ENCODE measurements at places on chromosomes 2 and 18.
A peak's percentile ranks its signal among the peaks of the same experiment; 100 is the strongest.

DNA sequence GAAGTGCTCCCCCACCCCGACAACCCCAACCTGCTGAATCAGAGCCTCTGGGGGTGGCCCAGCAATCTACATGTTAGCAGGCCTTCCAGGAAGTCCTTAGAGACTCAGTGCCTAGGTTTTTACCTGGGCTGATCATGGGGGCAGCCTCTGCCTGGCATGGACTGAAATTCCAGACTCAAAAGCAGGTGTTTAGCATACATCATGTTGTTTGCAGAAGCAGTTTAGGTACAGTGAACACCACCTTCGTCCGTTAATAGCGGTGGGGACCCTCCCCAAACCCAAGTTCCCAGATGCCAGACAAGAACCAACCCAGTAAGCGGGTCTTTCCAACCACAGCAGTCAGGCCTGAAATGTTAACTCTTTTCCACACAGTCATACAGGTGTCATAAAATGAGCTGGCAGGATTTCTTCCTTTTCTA is 26.4 kb upstream of the GALR1 start:
- DNase-seq, result no peak
- no peaks in the 10 kb centered on the region for H3K27me3 ChIP-seq
- no peaks in the 10 kb centered on the region for H3K4me1 ChIP-seq
- no peaks in the 10 kb centered on the region for H3K36me3 ChIP-seq

DNA sequence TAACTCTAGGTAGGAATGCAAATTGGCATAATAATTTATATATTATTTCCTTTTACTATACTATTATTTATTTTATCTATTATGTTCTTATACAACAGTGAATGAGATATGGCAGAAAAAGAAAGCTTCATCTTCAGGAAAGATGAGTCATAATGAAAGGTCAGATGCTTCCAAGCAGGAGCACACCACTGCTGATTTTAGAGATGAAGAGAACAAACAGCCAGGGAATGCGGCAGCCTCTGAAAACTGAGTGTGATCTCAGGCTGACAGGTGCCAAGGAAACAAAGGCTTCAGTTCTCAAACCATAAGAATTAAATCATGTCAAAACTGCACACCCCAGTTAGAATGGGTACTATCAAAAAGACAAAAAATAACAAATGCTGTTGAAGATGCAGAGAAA is 149.0 kb downstream of the CCDC178 start:
- DNase-seq, result no peak
- H3K36me3 ChIP-seq, result no peaks in the 10 kb centered on the region
- H3K4me3 ChIP-seq, result no peak overlapping the region
- H3K4me1 ChIP-seq, result no peaks in the 10 kb centered on the region
- H3K27ac ChIP-seq, result no peak overlapping the region

- no peaks in the 10 kb centered on the region for H3K36me3 ChIP-seq
- H3K4me1 ChIP-seq, result peaks cover 5% of the 10 kb centered on the region
- no peak for DNase-seq
- no peak overlapping the region for H3K27ac ChIP-seq
Observed at GRCh38 chr2:105610576-105611332, 134.0 kb upstream of the NCK2 start.

- no peaks in the 10 kb centered on the region for H3K27me3 ChIP-seq
- no peaks in the 10 kb centered on the region for H3K4me1 ChIP-seq
- DNase-seq, result no peak
- H3K4me3 ChIP-seq, result no peak overlapping the region
- no peak overlapping the region for H3K27ac ChIP-seq
Observed at GRCh38 chr18:32086881-32087280, 4.8 kb upstream of the RNF138 start.

DNA sequence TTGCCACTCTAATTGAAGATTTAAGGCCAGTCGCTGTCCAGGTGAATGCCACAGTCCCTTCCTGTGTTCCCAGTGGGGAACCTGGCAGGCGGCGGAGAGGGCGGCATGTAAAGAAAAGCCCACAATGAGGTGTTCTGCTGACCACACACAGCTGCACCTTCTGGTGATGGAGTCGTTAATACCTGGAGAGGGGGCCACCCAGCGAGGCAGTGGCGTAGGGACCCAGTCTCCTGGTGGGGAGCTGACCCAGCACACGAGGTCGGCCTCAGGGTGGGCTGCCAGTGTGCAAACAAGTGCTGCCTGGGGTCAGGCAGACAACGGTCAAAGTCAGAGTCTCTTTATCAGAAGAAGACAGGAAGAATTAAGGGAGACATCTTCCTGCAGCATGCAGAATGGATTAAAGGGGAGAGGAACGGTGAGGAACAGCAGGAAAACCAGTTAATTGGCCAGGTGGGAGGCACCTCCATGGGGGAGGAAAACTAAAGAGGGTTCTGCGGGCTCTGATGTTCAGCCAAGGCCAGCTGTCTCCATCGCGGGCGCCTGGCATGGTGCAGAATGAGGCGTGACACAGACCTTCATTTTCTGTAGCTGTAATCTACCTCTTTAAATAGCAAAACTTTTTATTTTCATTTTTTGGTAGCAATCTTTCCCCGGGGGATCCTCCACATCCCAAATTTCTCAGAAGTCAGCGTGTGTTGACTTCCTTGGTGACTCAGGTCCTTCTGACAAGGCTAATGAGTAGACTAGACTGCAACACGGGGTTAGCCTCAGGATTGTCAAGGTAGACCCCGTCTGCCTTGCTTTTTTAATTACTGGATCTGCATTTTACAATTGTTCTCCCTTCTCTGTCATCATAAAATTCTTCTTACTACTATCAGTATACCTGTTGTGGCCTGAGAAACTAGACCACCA is 78.3 kb downstream of the SMAD7 start:
- H3K36me3 ChIP-seq, result no peaks in the 10 kb centered on the region
- H3K4me3 ChIP-seq, result peak overlapping the region; percentile 9
- no peaks in the 10 kb centered on the region for H3K27me3 ChIP-seq

- H3K4me3 ChIP-seq, result peak overlapping the region; percentile 85
- peaks cover 11% of the 10 kb centered on the region for H3K36me3 ChIP-seq
- H3K4me1 ChIP-seq, result peaks cover 65% of the 10 kb centered on the region
- DNase-seq, result no peak
- H3K27ac ChIP-seq, result peak overlapping the region; percentile 74
Observed at GRCh38 chr2:240998995-240999791, 775 bp downstream of the SNED1 start.

GRCh38 chr2:141392517-141393213 is 738.2 kb downstream of the LRP1B start:
- no peaks in the 10 kb centered on the region for H3K27me3 ChIP-seq
- no peaks in the 10 kb centered on the region for H3K36me3 ChIP-seq
- no peaks in the 10 kb centered on the region for H3K4me1 ChIP-seq
- DNase-seq, result no peak
- H3K27ac ChIP-seq, result no peak overlapping the region

DNA sequence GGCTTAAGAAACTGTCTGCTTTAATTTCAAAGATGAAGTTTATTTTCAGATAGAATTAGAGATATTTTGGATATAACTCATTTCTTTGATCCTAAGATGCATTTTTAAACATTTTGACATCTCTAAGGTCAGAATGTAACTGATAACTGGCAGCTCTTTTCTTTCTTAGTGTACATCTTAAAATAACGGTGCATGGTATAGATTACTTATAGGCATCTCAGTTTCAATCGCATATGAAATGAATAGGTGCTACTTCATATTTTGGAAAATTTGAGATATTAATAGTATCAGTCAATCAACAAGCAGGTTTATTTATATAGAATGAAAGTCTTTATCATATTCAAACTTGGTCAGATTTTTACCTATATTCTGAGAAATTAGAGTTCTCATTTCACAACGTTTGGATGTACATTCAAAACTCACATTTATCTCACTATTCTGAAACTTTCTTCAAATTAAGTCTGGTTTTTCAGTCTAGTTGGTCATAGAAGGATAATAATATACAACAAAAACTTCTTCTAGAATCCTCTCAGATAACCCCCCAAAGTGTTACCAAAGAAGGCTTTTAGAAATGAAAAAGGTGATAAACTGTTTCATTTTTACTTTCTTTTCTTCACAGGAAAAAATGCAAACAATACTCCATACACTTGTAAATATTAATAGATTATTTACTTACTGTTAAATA is 122.8 kb upstream of the WDSUB1 start:
- H3K4me1 ChIP-seq, result no peaks in the 10 kb centered on the region
- no peaks in the 10 kb centered on the region for H3K27me3 ChIP-seq
- peaks cover 25% of the 10 kb centered on the region for H3K36me3 ChIP-seq
- H3K4me3 ChIP-seq, result no peak overlapping the region
- DNase-seq, result no peak

- no peaks in the 10 kb centered on the region for H3K27me3 ChIP-seq
- peaks cover 3% of the 10 kb centered on the region for H3K36me3 ChIP-seq
- no peak overlapping the region for H3K4me3 ChIP-seq
- no peak overlapping the region for H3K27ac ChIP-seq
- DNase-seq, result no peak
- H3K4me1 ChIP-seq, result no peaks in the 10 kb centered on the region
Observed at GRCh38 chr2:217568289-217568971, 434.4 kb downstream of the TNS1 start.

GRCh38 chr2:141565597-141565996 is 565.2 kb downstream of the LRP1B start:
- no peaks in the 10 kb centered on the region for H3K27me3 ChIP-seq
- H3K4me3 ChIP-seq, result no peak overlapping the region
- H3K4me1 ChIP-seq, result no peaks in the 10 kb centered on the region
- no peaks in the 10 kb centered on the region for H3K36me3 ChIP-seq

DNA sequence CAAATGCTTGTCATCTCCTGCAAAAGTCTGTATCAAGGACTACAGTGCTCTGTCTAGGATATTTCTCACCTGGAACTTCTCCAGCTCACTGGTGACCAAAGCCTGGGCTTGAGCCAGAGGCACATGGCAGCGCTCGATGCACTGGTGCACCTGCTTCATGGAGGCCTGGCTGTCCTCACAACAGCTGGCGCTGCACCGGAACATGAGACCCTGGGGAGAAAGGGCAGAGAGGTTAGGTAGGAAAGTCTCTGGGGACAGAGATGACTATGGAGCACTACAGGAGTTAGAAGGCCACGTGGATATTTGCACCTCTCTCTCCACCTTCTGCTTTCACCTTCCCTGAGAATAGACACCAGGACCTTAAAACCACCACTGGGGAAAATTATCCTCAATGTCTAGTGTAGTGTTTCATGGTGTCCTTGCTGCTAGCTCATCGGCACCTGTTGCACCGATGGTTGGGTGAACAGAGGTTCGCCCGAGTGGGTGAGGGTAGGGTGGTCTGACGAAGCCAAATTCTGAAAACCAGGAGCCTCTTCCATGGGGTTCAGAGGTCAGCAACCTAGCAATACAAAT is 1.0 kb downstream of the FAM136A start:
- H3K27ac ChIP-seq, result peak overlapping the region; percentile 69
- H3K36me3 ChIP-seq, result peaks cover 6% of the 10 kb centered on the region
- DNase-seq, result no peak
- peak overlapping the region; percentile 92 for H3K4me3 ChIP-seq

DNA sequence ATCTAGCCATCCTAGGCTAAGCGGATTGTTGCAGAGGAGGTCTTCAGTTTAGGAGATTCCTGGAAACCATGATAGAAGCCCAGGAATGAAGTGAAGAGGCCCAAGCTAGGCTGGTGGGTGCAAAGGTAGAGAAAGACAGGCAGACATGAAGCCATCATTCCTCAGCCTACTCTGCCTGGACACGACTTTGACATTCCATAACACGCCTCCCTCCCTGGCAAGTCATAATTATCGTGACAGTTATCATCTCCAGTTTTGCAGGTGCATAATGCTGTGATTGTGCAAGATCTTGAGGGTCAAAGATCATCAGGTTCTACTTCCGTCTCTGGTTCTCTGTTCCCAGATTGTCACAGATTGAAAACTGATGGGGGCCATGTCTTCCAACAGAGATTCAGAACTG is 15.2 kb upstream of the FZD5 start:
- H3K27ac ChIP-seq, result no peak overlapping the region
- DNase-seq, result no peak
- no peaks in the 10 kb centered on the region for H3K36me3 ChIP-seq
- H3K4me3 ChIP-seq, result no peak overlapping the region
- no peaks in the 10 kb centered on the region for H3K27me3 ChIP-seq
- H3K4me1 ChIP-seq, result no peaks in the 10 kb centered on the region

- no peak overlapping the region for H3K27ac ChIP-seq
- DNase-seq, result no peak
- no peaks in the 10 kb centered on the region for H3K27me3 ChIP-seq
Observed at GRCh38 chr2:32249731-32250236, 14.9 kb downstream of the NLRC4 start.

DNA sequence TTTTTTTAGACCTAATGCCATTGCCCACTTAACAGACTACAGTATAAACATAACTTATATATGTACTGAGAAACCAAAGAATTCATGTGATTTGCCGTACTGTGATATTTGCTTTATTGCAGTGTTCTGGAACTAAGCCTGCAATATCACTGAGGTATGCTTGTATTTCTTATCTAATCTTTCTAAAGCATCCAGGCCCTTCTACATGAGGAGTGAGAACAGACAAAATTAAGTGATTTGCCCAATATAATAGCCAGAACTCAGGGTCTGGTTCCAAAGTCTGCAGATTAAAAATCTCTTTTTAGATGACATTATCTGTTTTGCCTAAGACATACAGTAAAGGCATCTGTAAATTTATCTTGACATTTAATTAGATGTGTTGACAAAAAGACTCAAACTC is 41.9 kb downstream of the BMPR2 start:
- no peaks in the 10 kb centered on the region for H3K27me3 ChIP-seq
- no peak overlapping the region for H3K4me3 ChIP-seq
- no peaks in the 10 kb centered on the region for H3K36me3 ChIP-seq
- no peak for DNase-seq
- H3K4me1 ChIP-seq, result peaks cover 11% of the 10 kb centered on the region

DNA sequence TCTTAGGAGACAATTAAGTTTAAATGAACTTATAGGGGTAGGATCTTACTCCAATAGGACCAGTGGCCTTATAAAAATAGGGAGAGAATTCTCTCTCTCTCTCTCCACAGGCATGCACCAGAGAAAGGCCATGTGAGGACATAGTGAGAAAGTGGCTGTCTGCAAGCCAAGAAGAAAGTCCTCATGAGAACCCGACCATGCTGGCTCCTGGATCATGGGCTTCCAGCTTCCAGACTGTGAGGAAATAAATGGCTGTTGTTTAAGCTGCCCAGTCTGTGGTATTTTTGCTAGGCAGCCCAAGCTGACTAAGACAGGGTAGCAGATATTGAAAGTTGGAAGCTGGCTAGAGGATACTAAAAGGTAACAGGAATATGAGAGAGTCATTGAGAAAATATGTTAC is 454.0 kb downstream of the NBAS start:
- no peak overlapping the region for H3K4me3 ChIP-seq
- DNase-seq, result no peak
- H3K4me1 ChIP-seq, result no peaks in the 10 kb centered on the region
- no peak overlapping the region for H3K27ac ChIP-seq
- no peaks in the 10 kb centered on the region for H3K36me3 ChIP-seq

DNA sequence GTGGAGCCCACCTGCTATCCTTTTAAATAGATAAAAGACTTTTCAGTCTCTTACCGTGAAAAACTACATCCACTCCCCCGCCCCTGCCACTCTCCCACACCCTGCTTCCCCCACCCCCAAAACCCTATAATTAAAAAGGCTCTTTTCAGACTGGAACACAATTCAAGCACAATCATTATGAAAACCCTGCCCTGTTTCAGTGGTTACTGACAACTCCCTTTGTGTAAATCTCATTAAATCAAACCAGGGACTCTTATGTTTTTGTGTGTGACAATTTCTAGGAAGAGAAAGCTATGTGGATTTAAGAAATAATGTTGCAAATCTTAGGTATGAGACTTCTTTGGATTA is 21.0 kb upstream of the ZNF532 start:
- H3K4me3 ChIP-seq, result no peak overlapping the region
- H3K27me3 ChIP-seq, result no peaks in the 10 kb centered on the region
- DNase-seq, result no peak
- H3K27ac ChIP-seq, result no peak overlapping the region

- H3K27ac ChIP-seq, result no peak within 1 kb of the TSS
- peak within 1 kb of the TSS; percentile 31 for H3K4me3 ChIP-seq
- no peaks in the 10 kb centered on the region for H3K27me3 ChIP-seq
- no peaks in the 10 kb centered on the region for H3K4me1 ChIP-seq
- no peaks in the 10 kb centered on the region for H3K36me3 ChIP-seq
- DNase-seq, result no peak
Observed at GRCh38 chr2:240624950-240625621, at the start of gene GPR35. TSS of gene GPR35 (plus strand) at chr2:240625480. CDS start at chr2:240629953, 4,473 bp downstream.

All from thoracic aorta (tissue), 2 donors.